Pancreas (tissue), 10 donors: ENCODE measurements at places on chromosomes 11 and 22.

- DNase-seq = no peak
Observed at GRCh38 chr11:60718524-60719316, 5.8 kb upstream of the MS4A18 start.

DNA sequence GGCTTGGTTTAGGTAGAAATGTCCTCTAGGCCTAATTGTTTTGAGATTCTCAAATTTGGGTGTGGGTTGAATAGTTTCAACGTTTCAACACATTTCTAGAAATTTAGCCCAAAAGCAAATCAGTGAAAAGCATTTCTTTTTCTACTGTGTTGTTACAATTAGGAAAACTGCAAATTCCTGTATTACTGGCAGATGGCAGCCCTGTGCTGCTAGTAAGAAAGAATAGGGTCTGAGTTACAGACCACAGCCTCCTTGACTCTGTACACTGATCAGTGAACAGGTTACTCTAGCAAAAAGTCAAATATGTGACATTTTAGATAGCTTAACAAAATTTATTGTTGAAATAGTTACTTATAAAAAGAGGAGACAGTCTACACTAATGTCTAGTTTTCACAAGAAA is 703.0 kb downstream of the JRKL start:
- no peak for DNase-seq

GRCh38 chr11:92364177-92364576 is 139.6 kb downstream of the FAT3 start:
- no peak for DNase-seq

DNA sequence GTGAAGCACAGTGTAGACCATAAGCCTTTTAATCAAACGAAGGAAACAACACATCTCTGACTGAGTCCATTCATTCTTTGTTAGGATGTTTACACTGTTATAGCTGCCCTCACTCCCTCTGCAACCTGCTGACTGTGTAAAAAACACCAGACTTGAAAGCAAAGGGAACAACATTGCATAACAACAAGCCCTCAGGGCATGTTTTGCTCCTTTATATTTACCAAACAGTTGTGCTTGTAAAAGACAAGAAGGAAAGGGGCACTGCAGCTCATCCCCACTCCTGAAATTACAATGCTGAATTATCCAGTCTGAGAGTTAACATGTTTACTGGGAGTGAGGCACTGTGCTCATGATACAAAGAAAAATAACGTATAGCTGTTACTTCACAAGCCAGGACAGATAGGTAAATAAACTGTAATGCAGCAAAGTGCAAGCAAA is 46.4 kb downstream of the RAB30 start:
- no peak for DNase-seq

- DNase-seq = no peak
Observed at GRCh38 chr11:127233998-127234397, 233.4 kb upstream of the KIRREL3 start.
